ENCODE measurements at places on chromosomes 12 and 14. TPM values are rescaled to one million over a fixed set of nuclear protein-coding genes. Genes with fewer than 3 reads are reported as not detected.

INHBE gene
- total RNA-seq = 0.08 TPM

PPFIA2 gene
- not detected for total RNA-seq

BRMS1L gene
- 16.3 TPM for total RNA-seq

NCOR2 gene
- 228 TPM for total RNA-seq

HELB gene
- total RNA-seq = 1.5 TPM

HCAR1 gene
- total RNA-seq = 0.02 TPM

TMEM121 gene
- total RNA-seq = 6.9 TPM

GARIN6 gene
- total RNA-seq = not detected

RHEBL1 gene
- total RNA-seq = 5.4 TPM

RASSF9 gene
- total RNA-seq = 0.67 TPM

AHNAK2 gene
- total RNA-seq = 238 TPM

MDP1 gene
- total RNA-seq = 30.3 TPM

SERPINA10 gene
- 0.04 TPM for total RNA-seq

C14orf93 gene
- total RNA-seq = 3.7 TPM

ARHGEF25 gene
- total RNA-seq = 6.1 TPM

HOXC6 gene
- total RNA-seq = 5.3 TPM

ST8SIA1 gene
- total RNA-seq = 0.06 TPM

SALL2 gene
- total RNA-seq = 0.96 TPM

GPR132 gene
- total RNA-seq = 0.65 TPM

RFX4 gene
- total RNA-seq = not detected

KRT75 gene
- total RNA-seq = 0.13 TPM

CPM gene
- total RNA-seq = 5.6 TPM

SYNE3 gene
- total RNA-seq = 0.50 TPM

NGB gene
- not detected for total RNA-seq

RFLNA gene
- 0.06 TPM for total RNA-seq

CPNE6 gene
- not detected for total RNA-seq

TMEM179 gene
- 0.28 TPM for total RNA-seq

CORO1C gene
- 179 TPM for total RNA-seq

BHLHE41 gene
- total RNA-seq = 0.66 TPM

AQP2 gene
- not detected for total RNA-seq

BCL11B gene
- 0.20 TPM for total RNA-seq

ASIC1 gene
- total RNA-seq = 6.6 TPM

DEGS2 gene
- total RNA-seq = 1.2 TPM

DPY19L2 gene
- 2.1 TPM for total RNA-seq

POTEM gene
- total RNA-seq = not detected

PLXNC1 gene
- 0.06 TPM for total RNA-seq

KRT72 gene
- not detected for total RNA-seq

ARL6IP4 gene
- total RNA-seq = 246 TPM

DGKA gene
- total RNA-seq = 14.3 TPM

KRT78 gene
- not detected for total RNA-seq

PPP1R1A gene
- total RNA-seq = 0.18 TPM

FBLN5 gene
- 2.4 TPM for total RNA-seq
